NCI-H774 (cell line): ENCODE measurements at places on chromosomes 2 and 18.
A peak's percentile ranks its signal among the peaks of the same experiment; 100 is the strongest.

- peak; percentile 24 for DNase-seq
These were observed 176.4 kb downstream of the AGAP1 start for GRCh38 chr2:235669983-235670962.

DNA sequence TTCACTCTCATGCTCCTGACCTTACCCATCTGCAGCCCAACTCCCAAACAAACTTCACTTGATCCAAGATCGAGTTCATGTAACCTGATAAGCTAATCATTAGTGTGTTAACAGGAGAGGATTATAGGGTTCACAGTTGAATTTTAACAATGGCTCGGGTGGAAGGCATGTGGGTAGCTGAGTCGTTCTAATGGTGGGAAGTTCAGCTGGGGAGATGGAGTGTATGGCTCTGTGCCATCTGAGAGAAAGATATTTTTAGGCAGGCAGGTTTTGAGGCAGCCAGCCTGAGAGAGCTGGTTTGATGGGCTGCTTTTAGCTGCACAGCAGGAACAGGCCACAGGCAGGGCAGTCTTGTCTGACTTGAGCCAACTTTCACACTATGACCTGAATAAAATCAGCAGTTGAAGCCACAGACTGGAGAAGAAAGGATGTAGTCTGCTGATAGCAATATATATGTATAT lies 17.7 kb upstream of the NFE2L2 start:
- no peak for DNase-seq

DNA sequence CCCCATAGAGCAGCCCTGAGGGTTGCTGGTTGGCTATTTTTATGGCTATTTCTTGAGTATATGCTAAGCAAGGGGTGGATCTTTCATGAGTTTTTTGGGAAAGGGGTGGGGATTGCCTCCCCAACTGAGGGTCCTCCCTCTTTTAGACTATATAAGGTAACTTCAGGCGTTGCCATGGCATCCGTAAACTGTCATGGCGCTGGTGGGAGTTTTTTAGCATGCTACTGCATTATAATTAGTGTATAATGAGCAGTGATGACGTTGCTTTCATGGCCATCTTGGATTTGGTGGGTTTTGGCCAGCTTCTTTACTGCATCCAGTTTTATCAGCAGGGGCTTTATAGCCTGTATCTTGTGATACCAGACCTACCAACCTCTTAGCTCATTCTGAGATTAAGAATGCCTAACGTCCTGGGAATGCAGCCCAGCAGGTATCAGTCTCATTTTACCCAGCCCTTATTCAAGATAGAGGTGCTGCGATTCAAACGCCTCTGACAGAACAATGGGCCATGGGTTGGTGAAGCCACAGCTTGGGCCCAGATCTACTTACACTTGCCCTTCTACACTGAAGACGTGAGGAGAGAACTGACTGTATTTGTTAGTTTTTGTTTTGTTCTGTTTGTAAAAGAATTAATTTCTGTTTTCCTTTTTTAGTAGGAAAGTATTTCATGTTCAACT lies 53.8 kb upstream of the TMEM163 start:
- DNase-seq = no peak

GRCh38 chr2:42312106-42312505 lies 48.9 kb downstream of the COX7A2L start:
- DNase-seq = no peak

DNA sequence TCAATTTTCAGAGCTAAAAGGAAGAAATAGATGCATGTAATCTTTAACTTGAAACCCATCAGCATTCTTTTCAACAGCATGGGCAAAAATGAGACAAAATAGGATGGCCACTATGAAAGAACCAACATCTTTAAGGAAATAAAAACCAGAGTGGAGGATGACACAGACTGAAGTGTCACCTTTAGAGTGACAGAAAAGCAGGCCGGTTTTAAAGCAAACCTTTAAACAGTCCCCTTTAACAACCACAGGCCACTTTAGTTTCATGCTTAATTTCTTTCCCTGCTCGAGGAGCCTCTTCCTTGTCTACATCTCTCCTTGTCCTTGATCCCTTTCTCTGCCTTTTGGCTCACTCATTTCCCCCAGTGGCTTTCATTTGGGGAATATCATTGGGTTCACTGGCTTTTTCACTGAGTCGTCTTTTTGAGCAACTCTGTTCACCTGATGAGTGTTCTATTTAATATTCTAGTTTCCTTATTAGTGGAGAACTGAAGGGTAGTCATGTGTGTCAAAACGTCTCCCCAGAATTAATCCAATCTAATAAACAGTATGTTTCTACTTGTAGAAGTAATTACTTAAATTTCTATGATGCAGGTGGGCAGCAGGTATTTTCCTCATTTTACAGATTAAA lies 72.5 kb downstream of the DOCK10 start:
- DNase-seq = no peak

DNA sequence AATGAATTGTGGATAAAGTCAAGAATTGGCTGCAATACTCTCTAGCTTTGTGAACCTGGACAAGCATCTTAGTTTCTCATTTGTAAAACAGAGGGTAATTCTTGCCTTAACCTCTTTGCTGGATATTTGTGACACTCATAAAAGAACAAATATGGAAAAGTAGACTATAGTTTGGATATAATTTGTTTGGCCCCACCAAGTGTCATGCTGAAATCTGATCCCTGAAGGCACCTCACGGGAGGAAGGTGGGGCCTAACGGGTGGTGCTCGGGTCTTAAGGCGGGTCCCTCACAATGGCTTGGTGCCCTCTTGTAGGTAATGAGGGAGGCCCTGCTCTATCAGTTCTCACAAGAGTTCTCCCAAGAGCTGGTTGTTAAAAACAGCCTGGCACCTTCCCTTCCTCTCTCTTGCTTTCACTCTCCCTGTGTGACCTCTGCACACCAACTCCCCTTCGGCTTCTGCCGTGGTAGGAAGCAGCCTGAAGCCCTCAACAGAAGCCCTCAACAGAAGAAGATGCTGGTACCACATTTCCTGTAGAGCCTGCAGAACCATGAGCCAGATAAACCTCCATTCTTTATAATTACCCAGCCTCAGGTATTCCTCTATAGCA lies 37.4 kb downstream of the ARL4C start:
- DNase-seq = no peak

DNA sequence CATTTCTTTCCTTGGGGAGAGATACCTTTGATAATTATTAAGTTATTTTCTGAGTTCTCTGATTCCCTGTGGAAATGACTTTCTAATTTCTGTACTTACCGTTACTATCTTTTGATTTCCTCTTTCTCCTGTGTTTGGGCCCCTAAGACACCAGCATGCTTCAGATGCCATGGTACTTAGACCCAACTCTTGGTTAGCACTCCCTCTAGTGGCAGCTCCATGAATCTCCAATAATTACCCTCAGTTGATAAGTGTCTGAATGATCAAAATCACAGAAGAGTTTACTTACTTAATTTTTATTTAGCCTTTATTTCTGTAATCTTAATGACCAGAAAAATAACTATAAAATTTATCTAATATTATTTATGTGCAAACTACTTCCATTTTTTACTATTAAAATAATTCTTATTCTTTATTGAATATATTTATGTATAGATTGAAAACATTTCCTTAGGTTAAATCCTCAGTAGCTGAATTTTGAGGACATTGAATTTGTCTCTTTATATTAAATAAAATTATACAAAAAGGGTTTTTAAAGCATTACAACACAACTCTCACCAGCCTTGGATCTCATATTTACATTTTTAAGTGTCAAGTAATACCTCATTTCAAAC lies 300.4 kb downstream of the KCNS3 start:
- DNase-seq = peak; percentile 56

GRCh38 chr2:5915881-5916310 lies 223.7 kb downstream of the SOX11 start:
- DNase-seq = no peak

DNA sequence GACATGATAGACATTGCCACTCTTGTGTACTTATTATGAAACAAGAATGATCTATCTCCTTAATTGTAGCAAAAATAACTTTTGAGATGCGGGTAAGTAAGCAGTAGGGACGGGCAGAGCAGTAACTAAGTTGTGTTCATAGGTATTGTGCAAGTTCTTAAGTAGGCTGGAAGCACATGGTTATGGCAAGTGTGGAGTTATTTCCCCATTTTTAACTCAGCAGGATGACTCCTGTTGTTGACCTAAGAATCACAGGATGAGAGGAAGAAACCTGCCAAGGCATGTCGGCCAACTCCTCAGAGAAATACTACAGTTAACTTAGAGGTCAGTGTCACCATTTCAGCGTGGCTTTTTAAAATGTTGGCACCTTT lies 51.1 kb upstream of the FN1 start:
- no peak for DNase-seq

GRCh38 chr2:218998414-218999002 lies 5.3 kb upstream of the CRYBA2 start:
- DNase-seq = peak; percentile 36

- no peak for DNase-seq
These were observed 29.4 kb downstream of the CERKL start for GRCh38 chr2:181627545-181627944.

DNA sequence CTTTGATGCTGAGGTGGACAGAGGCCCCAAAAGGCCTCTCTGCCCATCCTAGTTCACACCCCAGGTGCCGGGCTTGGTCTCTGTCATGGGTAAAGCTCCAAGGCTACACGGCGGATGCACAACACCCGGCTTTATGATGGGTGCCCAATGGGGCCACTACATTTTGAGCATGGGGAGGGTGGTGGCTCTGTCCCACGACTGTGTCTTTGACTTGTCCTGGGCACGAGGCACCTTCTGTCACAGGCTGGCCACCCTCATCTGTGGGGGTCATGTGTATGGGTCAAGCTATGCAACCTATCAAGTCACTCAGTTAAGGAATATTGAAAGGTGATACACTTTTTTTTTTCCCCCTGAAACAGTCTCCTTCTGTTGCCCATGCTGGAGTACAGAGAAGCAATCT lies 63.7 kb downstream of the EDAR start:
- DNase-seq = no peak

DNA sequence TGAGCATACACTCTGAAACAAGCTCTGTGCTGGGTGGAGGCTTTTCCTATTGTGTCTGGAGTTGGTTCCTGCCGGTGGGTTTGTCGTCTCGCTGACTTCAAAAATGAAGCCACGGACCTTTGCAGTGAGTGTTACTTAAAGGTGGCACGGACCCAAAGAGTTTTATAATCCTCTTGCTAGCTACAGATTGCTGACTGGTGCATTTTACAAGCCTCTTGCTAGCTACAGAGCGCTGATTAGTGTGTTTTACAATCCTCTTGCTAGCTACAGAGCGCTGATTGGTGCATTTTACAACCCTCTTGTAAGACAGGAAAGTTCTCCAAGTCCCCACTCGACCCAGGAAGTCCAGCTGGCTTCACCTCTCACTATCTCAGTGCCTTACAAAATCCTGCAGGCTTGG lies 15.3 kb downstream of the DCDC2C start:
- no peak for DNase-seq

DNA sequence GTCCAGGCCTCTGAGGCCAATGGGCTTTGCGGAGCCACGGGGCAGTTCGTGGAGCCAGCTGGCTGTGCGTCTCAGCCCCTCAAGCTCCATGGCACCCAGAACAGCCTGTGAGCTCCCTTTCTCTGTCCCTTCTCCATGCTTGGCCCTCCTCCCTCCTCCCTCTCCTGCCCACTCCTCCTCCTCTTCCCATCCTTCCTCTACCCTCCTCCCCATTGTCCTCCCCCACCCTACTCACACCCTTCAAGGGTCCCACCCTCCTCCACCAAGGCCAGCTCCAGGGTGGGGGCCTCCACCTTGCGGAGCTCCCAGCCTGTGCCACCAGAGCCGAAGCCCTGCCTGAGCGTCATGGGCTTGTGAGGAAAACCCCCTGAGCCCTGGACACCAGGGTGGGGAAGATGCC lies 269.0 kb downstream of the ATAD2B start:
- DNase-seq = no peak

- DNase-seq = no peak
These were observed 32.4 kb upstream of the ACYP2 start for GRCh38 chr2:54083021-54083420.

DNA sequence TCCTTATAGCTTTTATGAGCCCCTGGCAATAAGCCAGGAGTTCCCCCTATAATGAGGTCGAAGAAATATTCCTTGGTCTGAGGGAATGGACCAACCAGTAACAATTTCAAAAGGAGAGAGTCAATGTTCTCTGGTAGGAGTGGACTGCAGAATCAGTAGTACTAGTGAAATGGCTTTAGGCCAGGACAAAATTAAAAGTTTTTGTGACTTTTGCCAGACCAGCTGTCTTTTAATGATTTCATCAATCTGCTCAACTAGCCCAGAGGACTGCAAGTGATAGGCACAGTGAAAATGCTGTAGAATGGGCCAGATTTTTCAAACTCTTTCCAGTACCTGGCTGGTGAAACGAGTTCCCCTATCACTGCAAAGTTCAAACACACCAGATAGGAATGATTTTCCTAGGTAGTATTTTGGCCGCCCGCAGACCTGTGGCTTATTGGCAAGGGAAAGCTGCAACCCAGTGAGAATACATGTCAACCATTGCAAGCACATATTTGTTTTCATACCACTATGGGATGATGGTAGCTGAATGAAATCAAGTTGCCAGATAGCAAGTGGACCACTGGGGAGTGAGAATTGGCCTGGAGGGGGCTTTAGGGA lies 45.5 kb downstream of the CERS6 start:
- DNase-seq = no peak

- DNase-seq = no peak
These were observed 2.5 kb upstream of the KYNU start for GRCh38 chr2:142875010-142875409.

DNA sequence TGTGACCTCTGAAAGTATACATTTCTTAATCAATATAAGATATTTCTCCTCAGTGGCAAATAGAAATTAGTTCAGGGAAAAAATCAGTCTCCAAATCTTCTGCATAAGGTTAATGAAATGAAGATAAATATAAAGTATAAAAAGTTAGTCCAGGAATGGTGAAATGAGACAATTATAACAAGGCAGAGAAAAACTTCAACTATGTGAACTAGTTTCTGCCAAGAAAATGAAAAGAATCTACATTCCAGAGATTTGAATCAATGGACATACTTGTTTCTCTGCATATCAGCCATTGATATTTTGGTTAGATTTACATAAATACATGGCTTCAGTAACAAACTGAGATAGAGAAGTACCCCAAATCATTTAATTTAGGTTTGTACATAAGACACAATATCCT lies 249.0 kb downstream of the EXOC6B start:
- DNase-seq = no peak

- DNase-seq = no peak
These were observed 21.7 kb downstream of the GPR35 start for GRCh38 chr2:240646900-240647502.

DNA sequence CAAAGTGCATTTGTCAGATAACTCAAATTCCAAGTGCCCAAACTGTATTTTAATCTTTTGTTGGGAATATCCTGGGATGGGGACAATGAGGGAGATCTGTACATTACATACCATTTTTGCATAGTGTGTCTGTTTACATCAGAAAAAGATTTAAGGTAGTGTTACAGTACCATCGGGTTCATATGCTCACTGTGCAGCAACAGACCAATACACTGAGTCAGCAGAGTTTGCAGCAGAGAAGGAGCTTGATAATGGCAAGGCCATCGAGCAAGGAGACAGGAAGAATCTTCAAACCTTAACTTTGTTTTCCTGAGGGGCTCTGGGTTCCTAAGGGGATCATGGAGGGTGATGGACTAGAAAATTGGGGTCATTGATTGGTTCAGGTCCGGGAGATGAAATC lies 399.7 kb downstream of the PARD3B start:
- no peak for DNase-seq
